ENCODE measurements at places on chromosomes 6 and 20. TPM values are rescaled to one million over a fixed set of nuclear protein-coding genes. Genes with fewer than 3 reads are reported as not detected.

GRCh38 chr20:44436393-44436792, 39.3 kb upstream of the TTPAL start:
- H3K27me3 ChIP-seq, result no peaks in the 10 kb centered on the region
- DNase-seq, result no peak
- no peak overlapping the region for H3K4me3 ChIP-seq
- H3K27ac ChIP-seq, result no peak overlapping the region
- no peaks in the 10 kb centered on the region for H3K36me3 ChIP-seq

- no peaks in the 10 kb centered on the region for H3K27me3 ChIP-seq
- no peaks in the 10 kb centered on the region for H3K4me1 ChIP-seq
- no peak overlapping the region for H3K4me3 ChIP-seq
- no peaks in the 10 kb centered on the region for H3K36me3 ChIP-seq
- DNase-seq, result no peak
Measured at GRCh38 chr6:18961566-18961965, 574.4 kb downstream of the RNF144B start.

ZFP57 gene
- total RNA-seq, result not detected

C6orf118 gene
- total RNA-seq, result not detected

- H3K27ac ChIP-seq, result no peak overlapping the region
- H3K36me3 ChIP-seq, result no peaks in the 10 kb centered on the region
- no peaks in the 10 kb centered on the region for H3K4me1 ChIP-seq
Measured at GRCh38 chr20:38243709-38244020, 16.9 kb downstream of the KIAA1755 start.

SRMS gene
- total RNA-seq, result not detected

- H3K4me3 ChIP-seq, result no peak overlapping the region
- no peaks in the 10 kb centered on the region for H3K4me1 ChIP-seq
- H3K27ac ChIP-seq, result no peak overlapping the region
- no peaks in the 10 kb centered on the region for H3K36me3 ChIP-seq
- no peaks in the 10 kb centered on the region for H3K27me3 ChIP-seq
Measured at GRCh38 chr6:20441921-20442320, 40.2 kb downstream of the E2F3 start.

DNA sequence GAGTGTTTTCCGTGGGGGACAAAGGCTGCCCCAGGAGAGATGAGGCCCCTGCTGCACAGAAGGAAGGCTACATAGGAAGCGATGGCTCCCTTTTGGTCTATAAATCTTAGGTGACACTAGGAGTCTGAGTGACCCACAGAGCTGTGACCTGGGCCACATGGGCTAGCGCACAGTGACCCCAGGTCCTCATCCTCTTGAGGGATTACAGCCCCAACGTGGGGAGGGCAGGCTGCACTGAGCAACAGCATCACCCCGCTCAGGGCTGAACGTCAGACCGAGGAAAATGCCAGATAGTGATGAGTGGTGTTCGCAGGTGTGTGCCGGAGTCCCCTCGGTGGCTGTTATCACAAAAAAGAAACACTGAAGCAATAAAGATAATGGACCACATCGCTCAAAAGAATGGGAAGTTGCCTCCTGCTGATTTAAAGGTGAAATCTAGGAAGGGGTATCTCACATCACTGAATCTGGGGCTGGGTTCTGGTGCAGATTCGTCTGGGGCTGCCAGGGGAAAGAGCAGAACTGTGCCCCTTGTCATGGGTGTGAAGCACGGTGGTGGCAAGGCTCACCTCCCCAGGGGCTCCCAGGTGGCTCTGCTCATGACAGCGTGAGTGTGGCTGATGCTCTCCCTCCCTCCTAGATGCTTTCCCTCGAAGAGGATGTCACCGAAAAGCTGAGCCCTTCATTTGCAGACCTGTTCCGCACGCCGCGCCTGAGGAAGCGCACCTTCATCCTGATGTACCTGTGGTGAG, 14.5 kb downstream of the SLC22A1 start:
- no peaks in the 10 kb centered on the region for H3K4me1 ChIP-seq
- no peaks in the 10 kb centered on the region for H3K27me3 ChIP-seq
- no peak overlapping the region for H3K4me3 ChIP-seq

GLP1R gene
- not detected for total RNA-seq

DNA sequence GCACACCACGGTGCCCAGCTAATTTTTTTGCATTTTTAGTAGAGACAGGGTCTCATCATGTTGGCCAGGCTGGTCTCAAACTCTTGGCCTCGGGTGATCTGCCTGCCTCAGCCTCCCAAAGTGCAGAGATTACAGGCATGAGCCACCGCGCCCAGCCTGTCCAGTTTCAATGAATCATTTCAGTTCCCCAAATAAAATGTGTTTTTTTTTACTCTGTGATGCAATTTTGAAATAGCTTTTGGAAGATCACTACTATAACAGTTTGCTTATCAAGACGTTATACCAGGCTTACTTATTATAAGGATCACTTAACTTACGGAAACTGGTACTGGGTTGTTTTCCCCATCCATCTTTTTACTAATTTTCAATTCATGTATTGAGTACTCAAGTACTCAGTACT, 80.0 kb downstream of the SAMD5 start:
- H3K27me3 ChIP-seq, result no peaks in the 10 kb centered on the region
- H3K36me3 ChIP-seq, result no peaks in the 10 kb centered on the region
- H3K4me3 ChIP-seq, result no peak overlapping the region

DNA sequence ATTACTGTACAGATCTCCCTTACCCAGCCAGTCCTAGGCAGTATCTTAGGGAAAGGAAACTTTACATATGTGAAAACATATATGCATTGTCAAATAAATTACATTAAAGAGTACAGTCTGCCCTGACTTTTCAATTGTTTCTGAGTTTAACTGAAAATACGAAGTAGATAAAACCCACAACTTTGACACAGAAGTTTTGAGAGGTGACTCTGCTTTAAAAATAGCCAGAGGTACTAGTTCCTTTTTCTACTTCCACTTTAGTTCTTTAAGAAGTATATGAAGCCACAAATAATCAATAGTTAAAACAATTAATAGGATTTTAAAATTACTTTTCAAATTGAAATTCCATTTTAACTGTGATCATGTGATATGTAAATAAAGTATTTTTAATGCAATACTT, 62.9 kb downstream of the BMP5 start:
- H3K4me1 ChIP-seq, result no peaks in the 10 kb centered on the region
- H3K27me3 ChIP-seq, result no peaks in the 10 kb centered on the region
- no peak for DNase-seq
- no peak overlapping the region for H3K4me3 ChIP-seq
- no peaks in the 10 kb centered on the region for H3K36me3 ChIP-seq

GRCh38 chr20:3358676-3359340, 48.7 kb downstream of the DNAAF9 start:
- H3K36me3 ChIP-seq, result no peaks in the 10 kb centered on the region
- no peaks in the 10 kb centered on the region for H3K27me3 ChIP-seq
- H3K4me3 ChIP-seq, result no peak overlapping the region
- no peaks in the 10 kb centered on the region for H3K4me1 ChIP-seq
- no peak for DNase-seq

TBXT gene
- not detected for total RNA-seq

DNA sequence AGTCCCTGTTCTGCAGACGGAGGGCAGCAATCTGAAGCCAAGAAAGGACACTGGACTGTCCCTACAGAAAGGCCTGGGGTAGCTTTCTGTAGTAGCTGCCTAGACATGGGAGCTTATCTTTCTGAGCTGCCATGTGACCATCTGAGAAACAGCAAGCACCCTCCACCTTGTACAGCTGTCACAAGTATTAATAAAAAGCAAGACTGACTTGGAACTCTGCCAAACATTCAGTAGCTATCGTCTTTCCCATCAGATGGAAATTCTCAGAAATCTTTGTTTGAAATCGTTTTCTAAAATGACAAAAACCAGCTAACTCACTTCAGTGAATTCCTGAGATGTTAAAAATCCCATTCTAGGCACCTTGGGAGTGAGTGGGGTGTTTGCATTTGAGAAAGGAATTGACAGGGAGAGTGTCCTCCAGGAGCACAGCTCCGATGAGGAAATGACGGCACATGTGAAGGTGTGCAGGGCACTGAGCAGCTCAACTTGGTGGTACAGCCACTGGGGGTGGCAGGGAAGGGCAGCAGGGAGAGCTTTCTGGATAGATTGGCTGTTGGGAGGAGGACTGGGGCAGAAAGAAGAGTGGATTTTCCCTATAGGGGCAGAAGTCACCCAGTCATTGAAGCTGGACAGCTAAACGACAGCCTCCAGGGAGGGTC, 24.5 kb downstream of the ACSS1 start:
- no peaks in the 10 kb centered on the region for H3K27me3 ChIP-seq
- H3K36me3 ChIP-seq, result no peaks in the 10 kb centered on the region
- H3K4me1 ChIP-seq, result no peaks in the 10 kb centered on the region
- H3K4me3 ChIP-seq, result no peak overlapping the region

DNA sequence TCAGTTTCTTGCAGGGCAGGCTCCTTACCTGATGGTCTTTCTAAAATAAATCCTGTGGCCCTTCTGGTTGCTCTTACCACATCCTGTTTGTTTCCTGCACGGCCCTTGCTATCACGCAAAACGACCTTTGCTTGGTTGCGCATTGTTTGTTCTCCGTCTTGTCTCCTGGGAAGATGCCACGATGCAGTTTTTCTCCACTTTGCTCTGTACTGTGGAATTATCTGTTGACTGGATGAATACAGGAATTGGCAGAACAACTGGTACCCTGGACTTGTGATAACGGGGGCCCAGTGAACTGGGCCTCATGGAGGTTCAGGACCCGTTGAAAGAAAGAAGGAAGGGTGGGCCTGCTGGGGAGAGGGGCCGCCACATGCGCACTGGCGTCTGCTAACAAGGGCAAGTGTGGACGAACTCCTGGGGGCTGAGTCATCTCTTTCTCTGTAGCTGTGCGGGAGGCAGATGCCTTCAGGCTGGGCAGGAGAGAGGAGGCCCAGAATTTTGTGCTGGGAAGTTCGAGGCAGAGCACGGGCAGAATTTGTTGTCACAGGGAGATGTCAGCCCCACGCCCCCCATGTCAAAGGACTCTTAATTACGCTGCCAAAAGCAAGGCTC, 139.9 kb downstream of the BMP7 start:
- H3K27me3 ChIP-seq, result no peaks in the 10 kb centered on the region
- H3K36me3 ChIP-seq, result no peaks in the 10 kb centered on the region
- H3K27ac ChIP-seq, result no peak overlapping the region

Data from aorta (tissue), 5 donors.